ENCODE measurements at places on chromosomes 11 and 22.

DNA sequence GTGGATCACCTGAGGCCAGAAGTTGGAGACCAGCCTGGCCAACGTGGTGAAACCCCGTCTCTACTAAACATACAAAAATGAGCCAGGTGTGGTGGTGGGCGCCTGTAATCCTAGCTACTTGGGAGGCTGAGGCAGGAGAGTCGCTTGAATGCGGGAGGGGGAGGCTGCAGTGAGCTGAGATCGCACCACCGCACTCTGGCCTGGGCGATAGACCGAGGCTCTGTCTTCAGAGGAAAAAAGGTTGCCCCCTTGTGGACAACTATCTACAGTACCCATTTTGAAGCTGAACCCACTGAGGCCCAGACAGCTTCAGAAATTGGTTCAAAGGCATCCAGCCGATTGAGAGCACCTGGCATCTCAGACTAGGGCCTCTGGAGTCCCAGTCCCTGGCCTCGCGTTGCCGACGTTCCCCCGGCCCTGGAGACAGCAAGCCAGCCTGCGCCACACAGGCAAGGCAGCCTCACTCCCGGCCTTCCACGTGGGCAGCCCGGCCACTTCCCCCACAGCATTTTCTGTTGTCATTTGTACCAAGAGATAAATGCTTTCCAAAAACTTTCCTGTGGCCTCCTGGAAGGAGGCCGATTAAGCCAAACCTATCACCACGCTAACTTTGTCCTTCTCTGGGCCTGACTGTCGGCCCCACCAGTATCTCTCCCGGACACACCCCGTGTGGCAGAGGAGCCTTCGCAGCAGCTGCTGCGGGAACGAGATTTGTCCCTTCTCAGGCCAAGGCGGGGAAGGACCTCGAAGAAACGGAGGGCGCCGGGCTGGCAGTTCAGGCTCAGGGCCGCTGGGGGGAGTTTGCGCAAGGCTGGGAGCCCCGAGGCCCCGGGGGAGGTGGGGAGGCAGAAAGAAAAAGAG lies 82.8 kb downstream of the FLI1 start:
- peak; percentile 32 for DNase-seq

DNA sequence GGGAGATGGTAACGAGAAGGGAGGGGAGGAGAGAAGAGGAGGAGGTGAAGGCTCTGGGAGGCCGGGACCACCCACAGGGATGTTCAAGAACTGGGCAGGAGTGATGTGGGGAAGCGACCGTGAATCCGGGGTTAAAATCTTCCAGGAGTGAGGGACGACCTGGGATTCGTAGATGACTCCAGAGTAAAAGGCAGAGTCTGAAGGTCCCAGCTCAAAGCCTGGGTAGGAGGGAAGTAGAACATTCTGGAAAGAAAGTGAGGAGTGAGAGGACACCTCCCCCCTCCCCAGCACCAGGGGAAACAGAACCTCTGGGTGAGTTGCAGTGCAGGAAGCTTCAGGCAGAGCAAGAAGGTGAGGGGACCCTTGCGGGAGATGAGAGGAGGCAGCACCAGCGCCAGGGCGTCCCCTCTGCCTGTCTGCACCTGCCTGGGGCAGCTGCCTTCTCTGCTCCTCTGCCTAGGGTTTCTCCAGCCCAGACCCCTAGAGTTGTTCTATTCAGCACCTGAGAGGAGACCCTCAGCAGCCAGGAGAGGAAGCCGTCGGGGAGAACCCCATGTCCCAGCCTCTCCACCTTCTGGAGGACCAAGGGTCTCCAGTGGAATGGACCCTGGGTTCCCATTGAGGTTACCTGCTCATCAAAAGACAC lies 49.7 kb downstream of the LINC01488 start:
- no peak for DNase-seq

DNA sequence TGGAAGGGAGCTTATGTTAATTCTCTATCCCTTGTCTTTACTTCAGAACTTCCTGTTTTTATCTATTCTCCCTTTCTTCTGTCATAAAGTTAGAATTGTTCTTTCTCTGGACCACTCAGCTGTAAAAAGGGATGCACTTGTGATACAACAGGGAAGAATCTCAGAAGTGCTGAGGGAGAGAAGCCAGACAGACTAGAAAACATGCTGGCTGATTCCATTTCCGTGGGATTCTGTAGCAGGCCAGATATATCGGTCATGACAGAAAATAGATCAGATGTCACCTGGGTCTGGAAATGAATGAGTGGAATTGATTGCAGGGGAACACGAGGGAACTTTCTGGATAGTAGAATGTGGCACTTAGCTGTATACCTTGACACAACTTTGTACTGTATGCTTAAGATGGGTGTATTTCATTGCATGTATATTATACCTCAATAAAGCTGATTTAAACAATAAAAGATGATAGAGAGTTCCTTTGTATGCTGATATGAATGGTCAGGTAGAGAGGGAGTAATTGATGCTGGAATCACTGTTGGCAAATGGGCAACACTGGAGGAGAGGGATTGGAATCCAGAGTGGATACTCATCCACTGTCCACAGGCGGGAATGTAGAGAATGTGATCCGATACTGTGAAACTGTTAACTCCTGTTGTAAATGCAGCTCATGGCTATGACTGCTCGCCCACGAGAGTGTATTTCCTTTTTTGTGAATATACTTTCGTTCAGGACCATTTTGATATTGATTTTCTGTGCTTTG lies 59.6 kb downstream of the ATXN10 start:
- no peak for DNase-seq

- no peak for DNase-seq
These were observed 2.4 kb downstream of the TRMU start for GRCh38 chr22:46337870-46338269.

- DNase-seq = no peak
These were observed 15.9 kb downstream of the PGA5 start for GRCh38 chr11:61256710-61257482.

- DNase-seq = no peak
These were observed 42.2 kb downstream of the FAT3 start for GRCh38 chr11:92266806-92267205.

DNA sequence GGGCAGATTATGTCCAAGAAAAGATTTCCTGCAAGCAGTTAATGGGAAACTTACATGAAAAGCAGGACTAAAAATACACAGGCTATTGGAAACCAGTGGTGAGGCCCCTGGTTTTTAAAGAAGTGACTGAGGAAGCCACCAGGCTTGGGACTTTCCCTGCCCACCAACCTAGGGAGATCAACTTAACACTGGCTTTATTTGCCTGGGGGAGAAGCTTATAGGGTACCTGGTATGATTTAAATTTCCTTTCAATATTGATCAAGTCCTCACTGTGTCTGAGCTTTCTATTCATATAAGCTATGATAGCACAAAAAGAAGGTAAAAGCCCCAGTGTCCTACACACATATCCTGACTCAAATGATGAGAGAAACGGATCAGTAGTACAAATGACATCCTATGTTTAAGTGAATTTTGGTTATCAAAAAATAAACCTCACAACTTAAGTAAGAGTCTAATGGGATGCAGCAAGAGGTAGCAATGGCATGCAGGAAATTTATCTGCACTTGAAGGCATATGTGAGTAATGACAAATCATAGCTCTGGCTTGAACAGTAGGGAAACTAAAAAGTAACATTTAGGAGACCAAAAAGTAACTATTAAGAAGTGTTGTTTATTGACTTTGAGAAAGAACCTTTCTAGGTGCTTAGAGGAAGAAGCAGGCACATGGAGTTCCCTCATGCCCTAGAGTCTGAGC lies 85.3 kb downstream of the GAB2 start:
- DNase-seq = no peak

DNA sequence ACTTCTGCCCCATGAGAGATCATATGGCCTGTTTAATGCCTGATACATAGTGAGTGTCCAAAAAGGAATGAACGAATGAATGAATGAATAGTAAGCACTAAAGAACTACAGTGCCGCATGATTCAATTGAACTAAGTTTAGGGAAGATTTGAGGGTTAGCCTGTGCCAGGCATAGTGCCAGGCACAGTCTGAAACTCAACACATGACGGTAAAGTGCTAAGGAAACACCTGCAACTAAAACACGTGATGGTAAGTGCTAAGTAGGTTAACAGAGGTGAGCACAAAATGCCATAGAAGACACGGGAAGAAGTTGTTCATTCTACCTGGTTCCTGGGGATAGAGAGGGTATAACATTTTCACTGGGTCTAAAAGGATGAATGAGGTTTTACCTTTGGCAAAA lies 93.5 kb upstream of the DBX1 start:
- DNase-seq = no peak

DNA sequence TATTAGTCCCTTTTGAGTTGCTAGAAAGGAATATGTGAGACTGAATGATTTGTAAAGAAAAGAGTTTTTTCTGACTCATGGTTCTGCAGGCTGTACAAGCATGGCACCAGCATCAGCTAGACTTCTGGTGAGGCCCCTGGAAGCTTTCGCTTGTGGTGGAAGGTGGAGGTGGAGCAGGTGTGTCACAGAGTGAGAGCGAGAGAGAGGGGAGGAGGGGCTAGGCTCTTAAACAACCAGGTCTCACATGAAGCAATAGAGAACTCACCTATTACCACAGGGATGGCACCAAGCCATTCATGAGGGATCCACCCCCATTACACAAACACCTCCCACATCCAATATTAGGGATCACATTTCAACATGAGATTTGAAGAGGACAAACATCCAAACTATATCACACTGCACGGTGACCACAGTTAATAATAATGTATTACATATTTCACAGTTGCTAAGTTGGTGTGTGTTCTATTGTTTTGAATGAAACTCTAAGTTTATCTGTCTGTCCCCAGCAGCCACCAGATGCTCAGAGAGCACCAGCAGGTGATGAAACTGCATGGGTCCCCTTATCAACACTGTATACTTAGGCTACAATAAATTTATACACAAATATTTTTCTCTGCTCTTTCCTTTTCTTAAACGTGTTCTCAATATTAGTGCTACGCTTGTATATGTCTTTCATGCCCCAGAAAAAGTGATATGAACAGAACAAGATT lies 14.1 kb downstream of the ZFP91 start:
- DNase-seq = no peak

DNA sequence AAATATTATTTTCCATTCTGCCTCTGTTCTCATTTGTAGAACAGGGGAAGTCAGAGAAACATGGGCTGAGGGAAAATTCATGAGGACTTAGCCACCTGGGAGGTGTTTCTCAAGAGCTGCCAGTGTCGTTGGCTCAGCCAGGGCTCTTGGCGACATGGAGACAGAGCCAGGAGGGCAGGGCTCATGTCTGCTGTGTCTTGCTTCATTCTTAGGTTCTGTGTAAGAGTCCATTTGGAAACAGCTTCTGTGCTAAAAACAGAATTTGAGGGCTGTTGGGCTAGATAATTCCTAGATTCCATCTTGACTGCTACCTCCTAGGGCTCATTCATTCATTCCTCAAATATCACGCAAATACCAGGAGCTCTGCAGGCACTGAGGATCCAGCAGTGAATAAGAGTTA lies 15.1 kb upstream of the MRGPRX2 start:
- no peak for DNase-seq

DNA sequence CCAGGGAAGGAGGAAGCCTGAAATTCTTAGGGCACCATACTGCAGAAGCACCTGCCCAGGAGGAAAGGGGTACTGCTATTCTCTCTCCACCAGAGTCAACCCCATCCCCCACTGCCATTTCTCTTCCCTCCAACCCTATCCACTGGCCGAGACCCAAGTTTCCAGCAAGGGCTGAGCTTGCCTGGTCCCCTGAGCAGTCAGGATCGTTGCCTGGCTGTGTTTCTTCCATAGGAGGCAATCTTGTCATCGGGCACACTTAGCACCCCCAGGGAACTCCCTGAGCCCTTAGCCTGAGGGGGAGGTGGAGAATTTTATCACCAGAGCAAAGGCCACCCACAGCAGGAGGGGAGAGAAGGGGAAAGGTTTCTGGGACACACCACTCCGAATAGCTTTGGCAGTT lies 115.8 kb upstream of the NECTIN1 start:
- DNase-seq = no peak

GRCh38 chr11:17719028-17719937 lies at the start of gene MYOD1:
MYOD1 (plus strand) TSS chr11:17719571; CDS start chr11:17719783, 212 bp downstream.
- DNase-seq = no peak

DNA sequence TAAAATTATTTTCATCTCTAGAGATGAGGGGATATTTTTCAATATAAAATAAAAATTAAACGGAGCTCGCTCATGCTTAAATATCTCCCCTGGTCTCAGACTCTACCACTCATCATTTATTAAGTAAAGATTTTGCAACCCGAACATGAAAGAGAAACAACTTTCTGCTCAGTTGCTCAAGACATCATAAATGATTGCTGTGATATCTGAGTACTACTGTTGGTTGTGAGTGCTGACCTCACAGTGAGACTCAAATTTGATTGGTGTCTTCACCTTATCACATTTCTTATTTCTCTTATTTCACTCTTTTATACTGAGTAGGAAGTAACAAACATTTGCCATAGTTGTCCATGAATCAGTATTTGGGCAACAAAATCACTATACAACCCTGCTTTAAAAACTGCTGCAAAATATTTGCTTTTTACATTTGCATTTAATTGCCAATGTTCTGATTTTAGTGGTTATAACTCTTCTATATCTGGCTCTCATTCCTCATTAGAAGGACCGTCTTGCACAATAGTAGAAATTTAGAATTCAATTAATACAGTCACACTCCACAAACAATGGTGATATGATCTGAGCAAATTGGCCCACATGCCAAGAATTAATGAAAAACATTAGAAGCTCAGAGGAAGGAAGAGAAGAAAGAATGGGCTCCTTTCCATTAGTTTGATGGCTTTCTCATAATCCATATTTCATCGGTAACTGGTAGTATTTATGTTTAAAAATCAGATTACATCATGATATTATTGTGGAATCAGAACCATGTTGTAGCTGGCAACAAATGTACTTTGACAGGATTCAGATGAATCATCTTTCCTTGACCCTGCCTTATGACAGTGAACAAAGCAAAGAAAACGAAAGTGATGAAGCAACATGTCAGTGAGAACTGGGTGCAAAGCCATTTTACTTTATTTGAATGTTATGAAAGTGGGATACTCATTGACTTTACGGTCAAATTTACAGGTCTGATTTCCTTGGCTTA lies 973.6 kb upstream of the TENM4 start:
- DNase-seq = no peak

DNA sequence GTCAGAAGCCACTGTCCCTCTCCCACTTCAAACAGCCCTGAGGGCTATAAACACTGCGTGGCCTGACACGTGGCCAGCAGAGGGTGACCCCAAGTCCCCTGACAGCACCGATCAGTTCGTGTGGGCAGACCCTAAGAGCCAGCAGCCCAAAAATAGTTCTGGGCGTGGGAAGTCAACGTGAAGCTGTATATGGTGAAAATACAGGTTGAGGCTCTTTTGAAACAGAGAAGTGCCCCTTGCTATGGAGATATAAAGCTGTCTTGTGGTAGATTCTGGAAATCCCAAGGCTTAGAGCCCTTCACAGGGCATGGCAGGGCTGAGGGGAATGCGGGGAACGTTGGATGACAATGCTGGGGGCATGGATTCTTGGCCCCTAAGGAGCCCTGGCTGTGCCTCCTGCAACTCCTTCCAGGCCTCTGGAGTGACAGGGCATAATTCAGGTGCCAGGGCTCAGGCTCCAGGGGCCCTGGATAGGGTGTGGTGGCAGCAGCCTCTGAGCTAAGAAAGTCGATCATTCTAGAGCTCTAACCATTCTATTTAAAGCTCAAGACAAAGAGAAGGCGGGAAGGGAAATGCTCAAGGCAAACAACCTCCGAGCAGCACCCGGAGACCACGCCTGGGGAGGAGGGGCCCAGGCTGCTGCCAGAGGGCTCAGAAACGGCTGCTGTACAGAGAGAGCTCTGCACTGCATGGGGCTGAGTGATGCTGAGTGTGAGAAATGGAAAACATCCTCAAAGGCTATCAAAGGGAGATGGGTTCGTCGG lies 60.4 kb upstream of the CD5 start:
- DNase-seq = peak; percentile 64

All from ovary (tissue), 10 donors.